ENCODE measurements at places on chromosomes 13 and 19.

DNA sequence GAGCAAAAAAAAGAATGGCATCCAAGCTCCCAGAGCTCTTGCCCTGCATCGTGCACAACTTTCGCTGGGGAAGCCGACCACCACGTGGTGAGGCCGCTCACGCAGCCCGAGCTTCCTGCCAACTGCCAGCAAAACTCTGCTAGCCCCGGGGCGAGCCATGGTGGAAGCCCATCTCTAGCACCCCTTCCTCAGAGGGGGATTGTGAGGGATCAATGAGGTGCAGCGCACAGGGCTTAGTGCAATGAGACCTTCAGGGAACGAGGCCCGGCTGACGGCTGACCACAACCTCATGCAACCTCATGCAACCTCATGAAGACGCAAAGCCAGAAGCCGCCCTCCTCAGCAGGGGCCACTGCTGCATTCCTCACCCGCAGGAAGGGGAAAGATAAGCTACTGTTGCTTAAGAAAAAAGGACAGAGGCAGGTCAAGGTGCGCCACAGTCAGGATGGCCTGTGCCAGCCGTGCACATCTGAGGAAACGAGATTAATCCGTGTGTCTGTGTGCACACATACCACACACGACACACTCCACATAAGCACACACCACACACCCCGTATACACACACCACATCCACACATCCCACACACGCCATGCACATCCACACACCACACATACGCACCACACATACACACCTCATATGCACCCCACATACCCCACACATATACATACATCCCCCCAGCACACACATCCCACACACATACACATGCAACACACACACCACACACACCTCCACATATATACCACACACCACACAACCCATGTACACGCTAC lies 9.6 kb downstream of the HSPBP1 start:
- DNase-seq: no peak

DNA sequence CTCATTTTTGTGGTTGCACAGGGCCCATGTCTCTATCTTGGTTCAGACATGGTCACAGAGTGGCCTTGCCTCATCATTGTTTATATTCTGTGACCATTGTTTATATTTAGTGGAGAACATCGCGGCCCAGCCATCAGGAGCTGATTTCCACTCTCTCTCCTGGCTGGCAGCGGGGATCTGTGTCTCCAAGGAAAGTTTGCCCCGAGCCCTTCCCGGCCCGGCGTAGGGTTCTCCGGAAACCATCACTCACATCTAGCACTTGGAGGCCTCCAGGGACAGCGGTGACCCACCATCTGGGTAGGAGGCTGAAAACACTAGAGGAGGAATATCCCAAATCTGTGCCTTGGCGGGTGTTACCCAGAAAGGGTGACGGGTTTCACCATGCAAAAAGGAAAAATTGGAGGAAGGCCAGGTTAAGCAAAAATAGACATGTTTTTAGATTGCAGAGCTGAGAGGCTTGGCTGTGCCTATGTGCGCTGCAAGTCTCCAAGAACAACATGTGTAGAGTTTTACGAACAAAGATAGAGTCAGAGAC lies 726 bp upstream of the ZNF358 start:
- DNase-seq: no peak

- DNase-seq: no peak
Observed at GRCh38 chr13:38483623-38484022, 134.0 kb downstream of the UFM1 start.

GRCh38 chr13:32474999-32475792 lies 47.3 kb upstream of the N4BP2L1 start:
- no peak for DNase-seq

- DNase-seq: no peak
Observed at GRCh38 chr19:12628040-12629022, 17.6 kb downstream of the ZNF791 start.

- DNase-seq: no peak
Observed at GRCh38 chr13:45768656-45769479, 66.7 kb downstream of the CBY2 start.

DNA sequence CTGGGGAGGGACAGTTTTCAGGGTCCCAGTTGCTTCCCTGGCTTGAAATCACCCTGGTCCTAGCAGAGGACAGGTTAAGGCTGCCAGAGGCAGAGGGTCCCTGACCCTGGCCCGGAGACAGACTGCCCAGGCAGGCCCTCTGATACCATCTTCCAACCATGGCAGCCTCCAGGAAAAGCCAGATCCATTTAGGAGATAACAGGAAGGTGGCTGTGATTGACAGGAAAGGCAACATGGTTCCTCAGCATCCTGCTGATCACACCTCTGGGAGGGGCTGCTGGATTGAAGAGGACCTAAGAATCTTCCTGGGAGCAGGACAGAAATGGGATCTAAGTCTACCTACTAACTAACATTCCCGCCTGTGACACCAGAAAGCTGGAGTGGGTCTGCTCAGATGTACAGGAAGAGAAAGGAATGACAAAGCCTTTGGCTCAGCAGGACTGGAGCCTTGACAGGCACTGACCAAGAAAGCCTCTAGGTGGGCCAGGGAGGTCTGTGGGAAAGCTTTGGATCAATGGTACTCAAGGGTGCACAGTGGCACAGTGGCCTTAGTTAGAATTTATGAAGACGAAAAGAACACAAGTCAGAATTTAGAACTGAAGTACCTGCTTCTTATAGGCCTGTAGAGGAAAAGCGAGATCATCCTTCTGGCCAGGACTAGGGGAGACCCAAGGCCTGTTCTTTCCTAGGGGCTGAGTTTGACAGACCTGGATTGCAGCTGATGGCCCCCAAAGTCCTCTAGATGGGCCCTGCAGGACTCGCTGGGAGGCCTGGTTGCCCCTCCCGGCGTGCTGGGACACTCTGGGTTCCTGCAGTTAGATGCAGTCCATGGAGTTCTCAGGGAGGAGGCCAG lies 2.3 kb upstream of the PRKACA start:
- no peak for DNase-seq

- DNase-seq: no peak
Observed at GRCh38 chr19:4908360-4908759, 941 bp upstream of the UHRF1 start.

DNA sequence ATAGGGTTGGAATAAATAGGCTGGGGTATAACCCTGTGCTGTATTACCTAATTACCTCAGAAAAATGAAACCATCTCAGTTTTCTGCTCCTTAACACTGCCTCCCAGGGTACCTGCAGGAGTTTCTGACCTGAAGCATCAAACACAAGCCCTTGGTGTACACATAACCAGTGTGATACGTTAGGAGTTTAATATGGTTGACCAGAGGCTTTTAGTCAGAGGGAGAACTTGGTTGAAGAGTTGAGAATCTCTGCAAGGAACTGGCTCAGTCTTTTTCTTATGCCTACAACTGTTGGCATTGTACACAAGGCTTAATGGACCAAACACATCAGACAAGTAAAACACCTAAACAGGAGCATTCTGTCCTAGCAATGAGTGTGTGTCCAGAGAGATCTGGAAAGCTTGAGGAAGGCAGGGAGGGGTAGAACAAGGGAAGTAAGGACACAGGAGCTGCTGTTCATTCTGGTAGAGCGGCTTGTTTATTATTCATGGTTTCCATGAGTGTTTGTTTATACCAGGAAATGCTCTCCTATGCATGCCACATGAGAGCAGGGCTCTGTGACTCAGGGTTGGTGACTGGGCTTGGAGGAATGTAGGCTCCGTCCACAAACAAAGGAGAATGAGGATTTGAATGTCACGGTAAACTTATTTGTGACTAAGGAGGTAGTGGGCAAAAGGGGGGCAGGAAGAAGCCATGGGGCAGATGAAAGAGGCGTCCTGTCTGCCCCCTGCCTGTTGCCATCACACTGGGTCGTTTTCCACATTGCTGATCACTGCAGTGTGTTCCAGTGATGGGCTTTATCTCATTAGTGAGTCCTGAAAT lies 11.9 kb upstream of the SPATA13 start:
- DNase-seq: no peak

GRCh38 chr13:64884976-64885375 lies 2345.2 kb downstream of the PCDH9 start:
- DNase-seq: no peak

DNA sequence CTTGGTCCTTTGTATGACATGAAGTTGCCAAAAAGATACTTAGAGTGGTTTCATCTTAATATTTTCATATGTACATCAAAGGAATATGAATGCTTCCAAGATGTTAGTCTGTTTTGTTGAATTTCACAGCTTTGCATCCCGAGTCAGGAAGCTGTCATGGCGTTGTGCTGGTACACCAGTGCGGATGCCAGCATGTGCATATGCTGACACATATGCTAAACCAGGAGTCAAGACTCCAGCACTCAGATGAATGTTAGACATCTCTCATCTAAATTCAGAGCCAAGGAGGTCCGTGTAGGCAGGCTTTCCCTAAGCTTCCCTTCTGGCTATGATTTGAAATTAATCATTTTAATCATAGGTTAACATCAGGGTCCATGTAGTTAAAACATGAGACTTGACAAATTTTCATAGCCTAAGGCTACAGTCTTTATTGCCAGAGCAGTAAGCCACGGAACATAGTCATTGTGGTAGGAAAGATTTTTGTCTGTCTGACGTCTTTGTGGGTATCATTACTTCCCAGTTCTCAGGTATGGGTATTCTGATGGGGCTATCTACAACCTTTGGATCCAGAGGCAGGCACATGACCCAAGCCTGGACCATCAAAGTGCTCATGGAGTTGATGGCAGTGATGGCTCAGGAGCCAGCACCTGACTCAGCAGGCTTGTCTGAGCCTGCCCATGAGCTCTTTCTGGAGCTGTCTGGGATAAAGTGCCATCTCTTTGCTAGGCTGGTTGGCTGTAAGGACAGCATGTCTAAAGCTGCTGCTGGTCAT lies 246.1 kb downstream of the KCNRG start:
- DNase-seq: no peak

DNA sequence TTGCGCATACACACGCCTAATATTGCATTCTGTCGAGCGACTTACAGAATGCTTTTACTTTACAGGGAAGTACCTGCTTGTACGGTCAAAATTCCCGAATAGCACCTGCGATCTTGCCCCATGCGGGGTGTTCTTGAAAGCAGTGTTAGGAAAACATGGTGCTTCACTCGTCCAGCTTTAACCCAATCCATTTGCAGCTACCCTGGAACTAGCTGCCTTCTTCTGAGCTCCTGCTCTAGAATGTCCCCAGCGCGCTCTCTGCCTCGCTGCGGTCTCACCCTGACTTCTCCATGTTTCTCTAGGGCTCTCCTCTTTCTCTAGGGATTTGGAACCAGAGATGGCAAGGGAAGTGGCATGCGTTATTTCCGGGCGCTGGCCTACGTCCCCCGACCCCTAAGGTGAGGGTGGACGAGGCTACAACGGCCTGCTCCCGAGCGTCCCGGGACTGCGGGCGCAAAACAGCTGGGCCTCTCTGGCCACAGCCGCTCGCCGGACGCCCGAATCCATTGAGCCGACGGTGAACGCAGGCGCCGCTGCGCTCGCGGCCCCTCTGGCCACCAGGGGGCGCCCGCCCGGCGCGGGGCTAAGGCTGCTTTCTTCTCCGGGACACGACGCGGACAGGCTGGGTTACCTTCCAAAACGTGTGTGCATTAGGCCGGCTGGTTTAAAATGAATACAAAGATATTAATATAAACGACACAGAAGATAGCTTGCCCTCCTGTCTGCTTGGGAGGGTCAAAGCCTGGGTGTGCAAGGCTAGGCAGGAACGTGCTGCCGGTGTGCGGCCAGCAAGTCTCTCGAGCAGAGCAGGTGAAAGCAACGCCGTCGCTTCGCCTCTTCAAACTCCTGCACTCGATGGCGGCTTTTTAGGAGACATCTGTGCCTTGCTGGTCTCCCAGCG lies 1.8 kb upstream of the SPRY2 start:
- DNase-seq: peak; percentile 90

DNA sequence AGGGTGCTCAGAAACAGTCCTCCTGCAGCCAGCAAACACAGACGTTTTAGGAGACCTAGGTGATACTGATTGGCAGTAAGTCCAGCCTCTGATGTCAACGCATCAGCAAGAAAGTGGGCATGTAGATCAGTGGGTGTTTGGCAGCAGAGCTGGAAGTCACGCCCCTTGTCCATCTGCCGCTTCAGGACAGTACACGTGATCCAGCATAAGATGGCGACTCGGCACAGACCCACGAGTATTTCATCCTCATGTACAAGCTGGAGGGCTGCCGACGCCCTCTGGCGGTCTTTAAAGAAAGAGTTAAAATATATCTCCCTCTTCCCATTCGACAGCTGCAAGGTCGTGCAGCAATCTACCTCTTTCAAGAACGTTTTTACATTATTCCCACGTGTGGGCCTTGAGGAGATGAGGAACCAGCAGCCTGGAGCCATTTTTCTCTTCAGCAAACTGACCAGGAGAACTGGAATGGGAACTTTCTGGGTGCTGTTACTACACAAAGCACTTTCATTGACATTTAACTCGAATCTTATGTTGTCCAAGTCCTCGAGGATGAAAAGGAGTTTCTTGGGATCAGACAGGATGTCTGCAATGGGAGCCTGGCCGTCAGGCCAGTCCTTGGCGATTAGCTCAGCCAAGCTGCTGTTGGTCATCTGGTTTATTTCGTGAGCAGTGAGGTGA lies 22.3 kb downstream of the NLRP11 start:
- no peak for DNase-seq

GRCh38 chr13:20369886-20370361 lies 137.8 kb upstream of the GJB6 start:
- no peak for DNase-seq

DNA sequence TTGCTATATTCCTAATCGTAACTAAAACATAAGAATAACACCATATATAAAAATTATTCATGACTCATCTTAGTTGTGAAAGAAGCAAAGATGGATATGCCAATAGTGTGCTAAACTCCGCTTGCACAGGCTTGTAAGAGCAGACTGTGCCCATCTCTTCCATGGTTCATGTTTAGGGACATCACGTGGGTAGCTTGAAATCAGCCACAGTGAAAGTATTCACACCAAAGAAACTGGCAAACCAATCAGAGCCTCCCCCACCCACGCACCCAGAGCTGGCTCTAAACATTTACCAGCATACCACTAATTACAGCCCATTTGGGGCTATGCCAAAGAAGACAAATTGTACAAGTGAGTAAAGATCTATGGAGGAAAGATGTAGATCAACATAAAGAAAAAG lies 147.5 kb downstream of the DIAPH3 start:
- no peak for DNase-seq
